ENCODE measurements at places on chromosomes 3 and 15.

DNA sequence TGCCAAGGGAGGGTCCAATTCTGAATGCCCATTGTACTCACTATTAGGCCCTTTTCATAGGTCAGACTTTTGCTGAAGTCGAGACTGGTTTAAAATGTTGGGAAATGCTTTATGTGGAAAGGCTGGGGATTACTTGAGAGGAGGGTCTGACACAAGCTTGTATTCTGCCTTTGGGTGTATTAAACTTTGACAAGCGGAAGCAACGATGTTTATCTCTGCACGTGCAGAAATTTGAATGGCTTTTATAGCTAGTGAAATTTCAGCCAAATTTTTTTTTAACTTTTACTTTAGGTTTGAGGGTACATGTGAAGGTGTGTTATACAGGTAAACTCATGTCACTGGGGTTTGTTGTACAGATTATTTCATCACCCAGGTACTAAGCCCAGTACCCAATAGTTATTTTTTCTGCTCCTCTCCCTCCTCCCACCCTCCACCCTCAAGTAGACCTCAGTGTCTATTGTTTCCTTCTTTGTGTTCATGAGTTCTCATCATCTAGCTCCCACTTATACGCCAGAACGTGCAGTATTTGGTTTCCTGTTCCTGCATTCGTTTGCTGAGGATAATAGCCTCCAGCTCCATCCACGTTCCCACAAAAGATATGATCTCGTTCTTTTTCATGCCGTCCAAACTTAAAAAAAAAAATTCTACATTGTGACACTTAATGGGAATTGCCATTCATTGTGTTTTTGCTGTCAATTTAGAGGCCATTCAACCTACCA is 223.0 kb upstream of the BHLHE40 start:
- no peak for DNase-seq

DNA sequence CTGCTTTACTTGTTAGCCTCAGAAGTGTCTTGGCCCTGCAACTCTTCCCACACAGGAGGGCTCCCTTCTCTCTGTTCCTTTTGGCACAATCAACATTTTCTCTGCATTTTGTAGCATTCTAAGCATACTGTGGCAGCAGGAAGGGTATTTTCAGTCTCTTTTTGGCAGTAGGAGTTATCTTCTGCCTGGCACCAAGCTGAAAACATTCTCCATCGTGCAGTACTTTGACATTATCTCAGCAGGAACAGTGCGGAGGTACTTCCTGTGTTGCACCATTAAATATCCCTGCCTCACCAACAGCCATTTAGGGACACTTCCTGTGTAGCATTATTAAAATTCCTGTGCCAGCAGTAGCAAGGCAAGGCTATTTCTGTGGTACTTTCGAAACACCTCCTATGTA is 233.2 kb upstream of the SEMA6D start:
- no peak for DNase-seq

DNA sequence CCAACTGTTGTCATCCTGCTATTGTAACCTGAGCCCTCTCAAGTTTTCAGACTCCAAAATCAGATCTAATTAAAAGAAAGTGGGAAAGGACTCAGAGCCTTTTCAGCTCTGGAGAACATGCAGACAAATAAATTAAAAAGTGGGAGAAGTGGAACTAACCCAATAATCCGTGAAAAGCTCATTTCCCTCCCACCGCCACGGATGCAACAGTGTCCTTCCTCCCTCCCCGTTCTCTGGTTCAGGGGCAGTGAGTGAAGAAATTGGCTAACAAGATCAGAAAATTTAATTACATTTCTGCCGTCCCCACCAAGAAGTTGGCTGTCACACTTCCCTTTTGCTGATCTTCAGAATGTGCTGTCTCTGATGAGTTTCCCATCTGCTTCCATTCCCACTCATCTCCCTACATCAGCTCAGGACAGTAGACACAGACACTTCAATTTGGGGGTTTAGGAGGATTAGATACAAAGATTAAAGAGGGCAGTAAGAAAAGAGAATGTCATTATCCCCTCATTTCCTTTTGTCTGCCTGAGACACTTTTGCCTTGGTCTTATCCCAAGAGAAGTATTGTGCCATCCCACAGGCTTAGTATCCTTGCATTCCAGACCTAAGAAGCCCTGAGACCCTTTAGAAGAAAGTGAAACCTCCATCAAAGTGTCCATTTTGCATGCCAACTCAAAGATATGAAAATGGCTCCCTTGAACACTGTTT is 335.7 kb upstream of the PPP2R3A start:
- DNase-seq = no peak

DNA sequence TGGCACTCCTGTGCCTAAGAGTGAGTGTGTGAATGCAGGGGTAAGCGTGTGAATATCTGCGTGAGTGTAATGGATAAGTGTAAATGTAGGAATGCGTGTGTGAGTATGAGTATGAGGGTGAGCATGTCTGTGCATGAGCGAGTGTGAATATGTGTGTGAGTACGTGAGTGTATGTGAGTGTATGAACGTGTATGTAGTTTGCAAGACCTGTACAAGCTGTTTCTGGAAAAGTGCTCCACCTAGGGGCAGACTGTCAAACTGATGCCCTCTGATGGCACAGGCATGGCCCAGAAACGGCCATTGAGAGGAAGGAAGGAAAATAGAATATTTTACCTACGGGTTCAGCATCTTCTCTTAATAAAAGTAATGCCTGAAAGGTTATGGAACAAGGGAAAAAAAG is 24.4 kb upstream of the FRMD4B start:
- no peak for DNase-seq

- DNase-seq = no peak
These were observed 400.5 kb downstream of the PTPRG start for GRCh38 chr3:61961900-61962299.

- DNase-seq = no peak
These were observed 28.1 kb downstream of the ABHD2 start for GRCh38 chr15:89116404-89116803.

DNA sequence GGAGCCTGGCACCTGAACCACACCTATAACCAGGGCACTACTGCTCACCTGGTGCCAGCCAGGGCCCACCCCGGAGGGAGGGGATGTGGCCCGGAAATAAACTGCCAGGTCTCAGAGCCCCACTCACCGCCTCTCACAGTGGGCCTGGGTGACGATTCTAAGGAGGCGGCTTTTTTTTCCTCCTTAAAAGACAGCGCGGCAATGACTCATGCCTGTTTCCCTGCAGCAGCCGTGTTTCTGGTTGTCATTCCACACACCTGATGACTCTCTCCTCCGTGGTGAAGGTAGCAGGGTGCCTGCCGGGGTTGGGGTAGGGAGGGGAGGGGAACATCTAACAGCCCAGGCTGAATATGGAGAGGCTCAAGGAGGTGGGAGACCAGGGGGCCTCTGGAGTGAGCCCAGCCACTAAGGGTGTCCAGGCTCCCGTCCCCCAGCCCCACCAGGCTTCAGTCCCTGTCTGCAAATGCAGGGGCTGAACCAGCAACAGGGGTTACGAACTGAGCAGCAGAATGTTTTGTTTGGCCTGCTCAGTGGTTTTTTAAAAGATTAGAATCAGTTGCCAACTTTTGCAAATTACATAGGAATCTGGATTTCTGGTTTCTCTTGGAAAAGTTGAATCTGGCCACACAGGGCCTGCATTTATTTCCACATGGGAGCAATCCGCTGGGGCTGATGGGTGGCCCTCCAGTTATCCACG is 127.3 kb upstream of the LINGO1 start:
- DNase-seq = no peak

- DNase-seq = no peak
These were observed 344.3 kb downstream of the EDEM1 start for GRCh38 chr3:5531741-5532290.

GRCh38 chr3:117921411-117921810 is 1113.2 kb downstream of the IGSF11 start:
- no peak for DNase-seq

DNA sequence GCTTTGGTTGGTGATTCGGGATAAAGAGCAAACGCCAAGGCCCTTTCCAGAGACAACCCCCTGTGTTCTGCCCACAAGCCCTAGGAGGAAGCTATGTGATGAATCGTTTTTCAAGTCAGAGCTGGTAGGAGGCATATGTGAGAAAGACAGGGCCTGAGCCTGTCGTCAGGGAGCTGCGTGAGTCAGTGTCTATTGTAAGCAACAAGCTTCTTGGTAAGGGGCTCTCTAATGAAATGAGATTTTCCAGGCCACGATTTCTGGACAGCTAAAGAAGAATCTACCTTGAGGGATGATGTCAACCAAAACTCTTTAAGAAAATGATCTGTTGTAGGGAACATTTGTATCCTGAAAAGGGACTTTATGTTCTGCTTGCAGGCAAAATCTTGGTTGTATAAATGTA is 318.9 kb upstream of the IL12A start:
- DNase-seq = no peak

DNA sequence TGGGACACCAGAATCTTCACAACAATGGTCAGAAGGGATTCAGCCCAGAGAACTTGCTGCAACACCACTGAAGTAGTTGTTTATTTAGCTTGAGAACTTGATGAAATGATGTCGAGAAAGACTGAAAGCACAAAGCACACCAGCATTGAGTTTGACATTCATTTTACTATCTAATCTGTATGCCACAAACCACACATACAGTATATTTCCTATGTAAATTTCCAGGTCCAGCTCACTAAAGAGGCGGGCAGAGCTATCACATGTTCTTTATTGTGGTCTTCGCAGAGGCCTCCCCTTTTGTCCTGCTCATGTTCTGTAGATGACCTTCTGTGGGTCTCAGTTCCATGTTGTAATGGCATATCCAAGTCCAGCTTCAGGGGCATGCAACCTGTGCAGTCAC is 10.4 kb upstream of the FMN1 start:
- no peak for DNase-seq

DNA sequence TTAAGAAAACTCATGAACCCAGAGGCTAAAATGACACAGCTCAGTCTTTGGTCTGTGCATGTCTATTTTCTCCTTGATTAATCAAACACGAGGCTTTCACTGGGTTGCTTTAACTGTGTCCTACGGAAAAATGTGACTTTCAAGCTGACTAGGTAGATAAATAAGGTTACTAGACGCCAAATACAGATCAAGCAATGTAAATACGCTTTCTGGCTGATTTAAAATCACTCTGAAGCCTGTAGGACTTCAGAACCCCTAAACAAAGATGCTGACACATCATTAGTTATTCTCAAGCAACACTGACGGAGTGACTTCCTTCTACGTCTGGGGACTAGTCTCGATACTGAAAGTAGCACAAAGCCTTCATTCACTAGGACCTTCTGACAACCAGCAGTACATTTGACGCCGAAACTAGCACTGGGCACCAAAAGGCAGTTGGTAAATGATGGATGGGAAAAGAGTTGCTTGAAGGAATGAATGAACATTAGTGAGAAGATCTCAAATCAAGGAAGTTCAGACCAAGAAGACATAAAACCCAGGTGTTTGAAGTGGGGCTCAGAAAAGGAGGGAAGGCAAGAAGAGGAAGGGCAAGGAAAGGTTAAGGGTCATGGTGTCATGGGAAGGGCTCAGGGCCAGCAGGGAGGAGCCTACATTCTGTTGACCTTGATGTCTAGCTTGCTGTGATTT is 67.1 kb upstream of the CDV3 start:
- peak; percentile 28 for DNase-seq

- DNase-seq = no peak
These were observed 83.4 kb downstream of the CCK start for GRCh38 chr3:42182555-42182954.

GRCh38 chr15:62850318-62850717 is 192.2 kb upstream of the TPM1 start:
- DNase-seq = no peak

GRCh38 chr3:61252836-61253235 is 1.6 kb upstream of the FHIT start:
- DNase-seq = no peak

GRCh38 chr3:143084856-143085731 is 34.5 kb upstream of the CHST2 start:
- DNase-seq = no peak

GRCh38 chr15:91521996-91522395 is 331.5 kb upstream of the SLCO3A1 start:
- no peak for DNase-seq

DNA sequence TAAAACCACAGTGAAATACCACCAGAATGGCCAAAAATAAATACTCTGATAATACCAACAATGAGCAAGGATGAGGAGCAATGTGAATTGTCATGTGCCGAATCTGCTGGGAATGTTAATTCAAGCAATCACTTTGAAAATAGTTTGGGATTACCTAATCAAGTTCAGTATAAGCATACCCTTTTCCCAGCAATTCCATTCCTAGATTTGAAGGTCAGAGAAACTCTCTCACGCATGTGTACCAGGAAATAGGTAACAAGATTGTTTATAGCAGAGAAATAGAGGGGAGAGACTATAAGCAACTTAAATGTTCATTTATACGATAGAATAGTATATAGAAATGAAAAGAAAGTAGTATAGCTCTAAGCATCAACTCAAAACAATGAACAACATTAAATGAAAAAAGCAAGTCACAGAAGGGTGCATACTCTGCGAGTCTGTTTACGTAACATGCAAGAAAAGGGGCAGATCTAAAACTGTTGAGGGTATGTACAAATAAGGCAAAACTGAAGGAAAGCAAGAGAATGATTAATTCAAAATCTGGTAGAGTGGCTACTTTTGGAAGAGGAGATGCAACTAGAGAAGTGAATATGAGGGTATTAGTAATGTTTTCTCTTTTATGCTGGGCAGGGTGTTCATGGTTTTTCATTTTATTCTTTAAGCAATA is 27.4 kb downstream of the TMOD3 start:
- DNase-seq = no peak

- DNase-seq = peak; percentile 26
These were observed 21.8 kb downstream of the MAP2K5 start for GRCh38 chr15:67564021-67564967.

DNA sequence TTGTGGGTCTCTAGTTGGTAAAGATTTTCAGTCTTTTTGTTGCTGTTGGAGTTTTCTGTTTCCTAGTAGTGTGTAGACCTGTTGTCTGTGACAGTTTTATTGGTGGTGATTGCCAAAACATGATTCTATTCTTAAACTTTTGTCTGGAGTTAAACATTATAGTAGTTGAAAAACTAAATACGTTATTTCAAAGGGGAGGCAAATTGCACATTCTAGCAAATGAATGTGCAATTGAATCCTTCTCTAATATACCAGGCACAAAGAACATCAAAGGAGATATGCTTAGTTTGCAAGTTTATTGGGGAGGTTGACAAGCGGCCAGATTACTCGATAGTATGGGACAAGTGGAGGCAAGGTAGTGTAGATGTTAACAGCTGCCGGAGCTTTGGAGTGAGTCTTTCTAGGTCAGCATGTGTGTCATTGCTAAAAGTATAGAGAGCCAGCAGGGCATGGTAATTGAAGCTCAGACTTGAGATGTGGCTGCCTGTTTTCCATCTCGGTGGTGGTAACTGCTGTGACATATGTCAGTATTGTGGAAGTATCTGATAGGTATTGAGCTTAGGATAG is 20.6 kb downstream of the CHD2 start:
- DNase-seq = no peak

DNA sequence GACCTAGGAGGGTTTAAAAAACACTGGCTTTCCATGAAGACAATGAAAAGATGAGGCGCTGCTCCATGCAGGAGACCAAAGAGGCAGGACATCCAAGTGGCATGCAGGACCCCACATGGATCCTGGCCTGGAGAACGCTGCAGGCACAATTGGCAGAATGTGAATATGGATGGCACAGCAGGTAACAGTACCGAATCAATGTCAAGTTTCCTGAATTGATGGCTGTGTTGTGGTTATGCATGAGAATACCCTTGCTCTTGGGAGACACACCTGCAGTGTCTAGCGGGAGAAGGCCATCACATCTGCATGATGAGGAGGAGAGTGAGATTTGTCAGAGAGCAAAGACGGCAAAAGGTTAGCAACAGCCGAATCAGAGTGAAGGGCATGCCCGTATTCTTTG is 74.3 kb upstream of the SEC13 start:
- no peak for DNase-seq

Data from GM18507 (cell line).